GM04503 (cell line): ENCODE measurements at places on chromosomes 1 and 21.

GRCh38 chr1:18949686-18950400 lies 6.6 kb downstream of the IFFO2 start:
- DNase-seq = no peak

- DNase-seq = no peak
Observed at GRCh38 chr1:156394835-156395461, 25.9 kb downstream of the RHBG start.

DNA sequence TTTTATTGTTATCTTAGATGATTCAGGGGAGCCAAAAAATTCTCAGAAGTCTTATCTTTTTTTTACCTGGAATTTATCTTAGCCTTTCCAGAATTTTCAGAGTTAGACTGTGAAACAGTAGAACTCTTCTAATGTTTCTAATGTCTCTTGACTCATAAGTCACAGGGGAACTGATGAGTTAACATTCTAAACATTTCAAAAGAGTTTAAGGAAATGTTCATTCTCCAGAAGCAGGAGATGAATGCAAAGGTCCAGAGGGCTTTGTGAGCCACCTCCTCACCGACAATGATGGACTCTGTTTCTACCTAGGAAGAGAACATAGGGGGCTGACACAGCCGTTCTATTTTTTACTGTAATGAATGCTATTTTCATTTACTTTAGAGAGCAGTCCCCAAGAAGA lies 157.5 kb downstream of the BRINP2 start:
- no peak for DNase-seq

- no peak for DNase-seq
Observed at GRCh38 chr1:30331415-30332065, 391.8 kb downstream of the MATN1 start.

DNA sequence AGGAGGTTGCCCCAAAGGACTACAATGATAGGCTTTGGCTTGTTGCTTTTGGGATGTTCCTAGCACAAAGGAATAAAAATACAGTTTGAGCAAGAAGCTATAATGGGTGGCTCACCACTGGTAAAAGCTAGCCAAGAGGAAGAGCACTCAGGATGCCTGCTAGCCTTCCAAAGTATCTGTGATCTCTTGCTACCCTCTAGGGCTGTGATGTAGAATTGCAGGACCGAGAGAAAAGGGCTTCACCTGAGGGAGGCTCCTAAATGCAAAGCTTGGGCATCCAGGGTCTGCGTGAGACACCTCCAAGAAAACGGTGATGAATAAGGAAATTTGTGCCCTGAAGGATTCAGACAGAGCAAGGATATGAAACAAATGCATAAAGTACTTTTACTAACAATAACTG lies 17.7 kb downstream of the IVL start:
- no peak for DNase-seq

DNA sequence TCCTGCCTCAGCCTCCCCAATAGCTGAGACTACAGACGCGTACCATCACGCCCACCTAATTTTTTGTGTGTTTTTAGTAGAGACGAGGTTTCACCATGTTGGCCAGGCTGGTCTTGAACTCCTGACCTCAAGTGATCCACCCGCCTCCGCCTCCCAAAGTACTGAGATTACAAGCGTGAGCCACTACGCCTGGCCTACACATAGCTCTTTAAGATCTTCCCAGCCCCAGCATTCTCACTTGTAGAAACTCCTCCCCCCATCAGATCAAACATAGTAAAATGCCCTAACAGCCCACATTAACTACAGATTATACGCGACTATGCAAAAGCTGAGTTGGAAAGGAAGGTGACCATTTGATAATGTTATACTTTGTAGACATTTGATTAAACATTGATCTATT lies 634.8 kb downstream of the MATN1 start:
- no peak for DNase-seq

DNA sequence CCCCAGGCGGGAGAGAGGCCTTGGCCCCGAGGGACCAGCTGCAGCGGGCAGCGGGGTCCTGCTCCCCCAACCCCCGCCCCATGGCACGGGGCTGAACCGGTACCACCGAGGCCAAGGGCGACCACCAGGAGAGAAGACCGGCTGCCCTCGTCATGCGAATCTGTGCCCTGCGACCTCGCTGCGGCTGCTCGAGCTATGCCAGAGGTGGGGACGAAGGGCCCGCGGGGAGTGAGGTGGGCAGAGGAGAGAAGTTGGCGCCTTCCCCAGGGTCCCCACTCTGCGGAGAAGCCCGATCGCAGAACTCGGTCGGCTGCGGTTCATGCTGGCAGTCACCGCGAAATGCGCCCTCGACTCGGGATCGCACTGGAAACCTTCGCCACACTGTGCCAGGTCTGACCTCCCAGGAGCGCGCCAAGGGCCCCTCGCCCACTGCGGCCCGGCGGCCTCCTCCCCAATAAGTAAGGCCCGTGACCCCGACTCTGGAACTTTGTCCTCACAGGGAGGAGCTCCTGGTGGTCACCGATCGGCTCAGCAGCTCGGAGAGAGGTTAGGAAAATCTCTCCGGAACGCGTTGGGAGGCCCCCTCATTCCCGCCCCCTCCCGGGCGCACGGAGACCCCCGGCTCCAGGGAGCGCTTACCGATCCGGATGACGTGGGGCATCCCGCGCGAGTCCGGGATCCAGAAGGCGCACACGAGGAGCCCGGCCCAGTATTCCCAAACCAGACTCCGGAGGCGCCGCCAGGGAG lies 787 bp downstream of the GRIK3 start:
- DNase-seq = no peak

GRCh38 chr1:85623061-85623471 lies 42.5 kb downstream of the CCN1 start:
- peak; percentile 59 for DNase-seq

DNA sequence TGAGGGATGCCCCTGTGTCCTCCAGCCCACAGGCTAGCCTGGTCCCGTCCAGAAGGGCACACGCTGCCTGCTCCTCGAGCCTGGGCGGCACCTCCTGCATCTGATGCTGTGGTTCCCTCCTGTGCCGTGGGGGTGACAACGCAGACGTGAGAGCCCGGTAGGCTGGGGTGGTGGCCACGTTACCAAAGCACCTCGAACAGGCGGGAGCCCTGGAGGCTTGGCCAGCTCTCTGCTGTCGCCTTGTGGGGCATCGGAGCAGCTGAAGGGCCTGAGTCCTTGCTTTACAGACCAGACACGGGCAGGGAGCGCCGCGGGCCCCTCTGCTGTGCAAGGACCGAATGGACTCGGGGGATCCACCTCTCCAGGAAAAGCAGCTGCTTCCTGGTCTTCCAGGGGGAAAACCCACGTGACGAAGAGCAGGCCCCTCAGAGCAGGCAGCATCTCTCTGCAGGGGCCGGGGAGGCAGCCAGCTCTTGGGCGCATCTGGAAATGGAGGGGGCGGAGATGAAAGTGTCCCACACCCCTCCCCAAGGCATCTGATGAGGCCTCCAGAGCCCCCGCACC lies 133.3 kb downstream of the NPHP4 start:
- DNase-seq = no peak

DNA sequence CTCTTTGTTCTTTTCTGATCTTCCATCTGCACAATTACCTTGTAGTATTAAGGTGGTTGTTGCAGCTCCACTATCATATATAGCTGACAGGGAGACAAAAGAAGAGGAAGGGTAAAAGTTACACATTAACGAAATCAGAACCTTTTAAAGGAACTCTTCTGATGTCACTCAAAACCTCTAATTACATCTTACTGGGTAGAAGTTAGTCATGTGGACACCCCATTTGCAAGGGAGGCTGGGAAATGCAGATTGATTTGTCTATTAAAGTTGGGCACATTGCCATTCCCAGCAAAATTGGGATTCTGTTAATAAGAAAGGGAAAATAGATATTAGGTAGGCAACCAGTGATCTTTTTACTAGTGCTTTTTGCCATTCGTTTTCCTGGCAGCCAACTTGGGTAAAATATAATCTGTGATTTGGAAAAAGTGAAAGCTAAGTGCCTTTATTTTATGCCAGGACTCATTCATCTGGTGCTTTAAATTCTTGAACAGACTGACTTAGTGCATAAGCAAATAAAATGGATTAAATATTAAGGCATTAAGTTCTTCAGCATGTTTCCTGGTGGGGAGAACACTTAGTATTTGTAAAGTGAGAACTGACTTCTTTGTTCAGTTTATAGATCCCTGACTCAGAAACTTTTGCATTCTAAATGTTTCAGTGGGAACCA lies 71.3 kb downstream of the DNM3 start:
- DNase-seq = no peak

- DNase-seq = no peak
Observed at GRCh38 chr1:119735217-119735616, 23.5 kb downstream of the PHGDH start.

GRCh38 chr1:180230791-180231505 lies 884 bp downstream of the LHX4 start:
- no peak for DNase-seq

DNA sequence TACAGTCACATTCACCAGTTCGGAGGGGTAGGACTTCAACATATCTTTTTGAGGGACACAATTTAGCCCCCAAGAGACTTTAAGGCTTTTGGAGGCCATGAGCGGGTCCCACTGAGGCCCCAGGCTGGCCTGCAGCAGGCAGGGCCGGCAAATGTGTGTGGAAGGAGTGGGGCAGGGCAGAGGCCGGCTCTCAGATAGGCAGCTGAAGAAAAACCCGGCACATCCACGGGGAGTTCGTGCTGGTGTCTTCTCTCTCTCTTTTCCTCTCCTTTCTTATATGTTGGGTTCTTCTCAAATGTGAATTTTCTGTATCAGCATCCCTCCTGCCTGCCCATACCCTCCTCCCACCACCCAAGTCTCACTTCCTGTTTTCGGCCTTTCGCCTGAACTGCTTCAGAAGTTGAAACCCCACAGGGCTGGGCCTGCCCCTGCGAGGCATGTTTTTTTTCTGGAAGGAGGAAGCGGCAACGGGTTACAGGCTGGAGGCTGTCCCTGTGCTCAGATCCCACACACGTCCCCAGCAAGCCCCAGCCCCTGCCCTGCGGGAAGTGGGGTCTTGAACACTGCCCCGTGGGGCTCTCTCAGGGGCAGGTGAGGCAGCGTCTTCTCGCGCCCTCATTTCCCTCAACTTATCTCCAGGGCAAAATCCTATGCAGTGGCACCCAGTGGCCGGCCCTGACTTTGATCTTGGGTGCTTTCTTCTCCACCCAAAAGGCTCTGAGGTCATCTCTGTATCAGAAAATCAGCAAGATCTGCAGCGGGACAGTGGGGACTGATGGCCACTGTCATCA lies 9.7 kb upstream of the UMODL1 start:
- DNase-seq = no peak

DNA sequence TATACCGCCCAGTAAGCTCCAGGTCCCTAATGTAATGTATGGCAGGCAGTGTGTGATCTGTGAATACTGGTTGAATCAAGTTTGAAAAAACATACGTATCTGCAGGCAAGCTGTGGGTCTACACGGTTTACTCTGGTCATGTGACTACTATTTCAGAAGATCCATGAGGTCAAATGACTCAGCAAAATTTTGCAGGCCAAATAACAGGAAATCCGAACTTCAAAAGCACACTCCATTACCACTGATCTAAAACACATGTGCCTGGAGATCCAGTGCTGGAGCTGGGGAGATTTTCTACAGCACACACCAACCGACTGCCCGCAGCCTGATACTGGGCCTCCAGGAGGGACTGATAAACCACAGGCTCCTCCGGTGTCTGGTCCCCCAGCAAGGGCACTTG lies 64.5 kb upstream of the SLC44A3 start:
- peak; percentile 95 for DNase-seq

GRCh38 chr1:111006556-111006955 lies 42.8 kb upstream of the LRIF1 start:
- DNase-seq = no peak

- no peak for DNase-seq
Observed at GRCh38 chr1:153552335-153552734, 3.3 kb upstream of the S100A3 start.

DNA sequence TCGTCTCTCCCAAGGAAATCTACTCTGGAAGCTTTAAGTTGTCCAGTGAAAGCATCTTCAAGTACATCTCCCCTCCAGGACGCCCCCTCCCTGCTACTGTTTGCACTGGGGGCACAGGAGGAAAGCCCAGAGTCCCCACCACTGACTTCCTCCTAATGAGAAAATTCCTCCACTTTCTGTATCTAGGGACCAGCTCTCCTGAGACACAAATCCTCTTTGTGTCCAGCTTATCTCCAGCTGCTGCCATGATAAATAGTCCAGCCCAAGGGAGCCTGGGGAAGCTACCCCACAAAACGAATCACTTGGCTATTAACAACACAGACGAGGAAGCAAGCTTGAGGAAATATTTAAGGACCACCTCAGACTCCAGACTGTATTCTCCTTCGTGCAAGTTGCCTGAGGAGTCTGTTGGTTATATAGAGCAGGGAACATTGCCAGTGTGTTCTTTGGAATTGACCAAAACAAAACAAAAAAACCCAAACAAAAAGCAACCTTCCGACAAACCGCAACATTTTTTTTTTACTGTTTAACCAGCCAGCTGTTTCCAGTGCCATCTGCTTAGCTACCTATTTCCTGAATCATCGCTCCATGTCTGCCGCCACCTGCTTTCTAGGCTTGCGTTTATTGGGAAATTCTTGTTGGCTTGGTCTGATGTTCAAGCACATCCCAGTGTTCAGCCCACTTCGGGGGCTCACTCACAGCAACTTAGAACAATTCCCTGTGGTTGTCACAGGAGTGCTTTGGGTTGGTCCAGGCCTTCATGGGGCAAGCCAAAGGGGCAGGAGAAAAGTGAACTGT lies 7.7 kb downstream of the C1orf226 start:
- DNase-seq = peak; percentile 22

GRCh38 chr1:79976287-79976686 lies 969.8 kb upstream of the ADGRL4 start:
- no peak for DNase-seq

DNA sequence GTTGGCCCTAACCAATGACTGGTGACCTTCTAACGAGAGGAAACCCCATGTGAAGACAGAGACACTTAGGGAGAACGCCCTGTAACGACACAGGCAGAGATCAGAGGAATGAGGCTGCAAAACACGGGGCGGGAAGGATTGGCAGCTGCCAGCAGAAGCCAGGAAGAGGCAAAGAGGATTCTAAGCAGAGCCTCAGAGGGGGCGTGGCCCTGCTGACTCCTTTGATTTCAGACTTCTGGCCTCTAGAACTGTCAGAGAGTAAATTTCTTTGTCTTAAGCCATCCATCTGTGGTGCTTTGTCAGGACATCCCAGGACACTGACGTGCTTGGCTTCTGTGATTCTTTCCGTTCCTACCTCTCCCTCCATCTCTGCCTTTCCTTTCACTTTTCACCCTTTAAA lies 79.3 kb downstream of the SH3BGR start:
- no peak for DNase-seq

DNA sequence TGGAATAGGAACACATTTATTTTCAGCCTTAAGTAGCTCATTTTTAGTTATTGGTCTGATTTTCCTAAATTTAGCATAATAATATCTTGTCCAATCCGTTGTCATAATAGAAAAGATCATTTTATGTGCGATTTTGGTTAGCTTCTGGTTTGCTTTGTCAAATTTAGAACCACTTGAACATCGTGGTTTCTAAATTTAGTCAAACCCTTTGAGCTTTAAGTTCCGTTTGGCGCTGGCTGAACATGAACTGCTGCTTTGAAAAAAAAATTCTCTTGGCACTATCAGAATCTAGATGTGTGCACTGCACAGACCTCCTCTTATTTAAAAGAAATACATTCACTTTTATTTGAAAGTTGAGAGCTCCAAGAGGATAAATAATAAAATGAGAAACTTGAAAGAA lies 370.6 kb downstream of the PTPRC start:
- no peak for DNase-seq
